ENCODE measurements at places on chromosomes 1 and 21. TPM values are rescaled to one million over a fixed set of nuclear protein-coding genes. Genes with fewer than 3 reads are reported as not detected.

DNA sequence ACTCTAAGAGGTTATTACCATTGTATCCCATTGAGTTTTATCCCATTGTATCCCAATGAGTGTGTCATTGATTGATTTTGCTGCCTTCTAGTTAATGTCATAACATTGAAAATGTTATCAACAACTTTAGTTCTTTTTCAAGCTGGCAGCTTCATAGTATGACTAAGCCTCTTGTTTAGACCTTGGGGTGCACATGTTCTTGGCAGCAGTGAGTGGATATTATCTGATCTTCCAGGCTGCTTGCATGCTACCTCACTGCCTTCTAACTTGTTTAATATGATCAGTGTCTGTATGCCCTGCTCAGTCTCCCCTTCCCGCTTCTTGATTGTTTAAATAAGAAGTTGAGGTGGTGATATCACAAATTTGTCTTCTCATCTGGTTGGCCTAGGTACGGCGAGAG lies 24.6 kb downstream of the NTPCR start:
- no peak for DNase-seq

DNA sequence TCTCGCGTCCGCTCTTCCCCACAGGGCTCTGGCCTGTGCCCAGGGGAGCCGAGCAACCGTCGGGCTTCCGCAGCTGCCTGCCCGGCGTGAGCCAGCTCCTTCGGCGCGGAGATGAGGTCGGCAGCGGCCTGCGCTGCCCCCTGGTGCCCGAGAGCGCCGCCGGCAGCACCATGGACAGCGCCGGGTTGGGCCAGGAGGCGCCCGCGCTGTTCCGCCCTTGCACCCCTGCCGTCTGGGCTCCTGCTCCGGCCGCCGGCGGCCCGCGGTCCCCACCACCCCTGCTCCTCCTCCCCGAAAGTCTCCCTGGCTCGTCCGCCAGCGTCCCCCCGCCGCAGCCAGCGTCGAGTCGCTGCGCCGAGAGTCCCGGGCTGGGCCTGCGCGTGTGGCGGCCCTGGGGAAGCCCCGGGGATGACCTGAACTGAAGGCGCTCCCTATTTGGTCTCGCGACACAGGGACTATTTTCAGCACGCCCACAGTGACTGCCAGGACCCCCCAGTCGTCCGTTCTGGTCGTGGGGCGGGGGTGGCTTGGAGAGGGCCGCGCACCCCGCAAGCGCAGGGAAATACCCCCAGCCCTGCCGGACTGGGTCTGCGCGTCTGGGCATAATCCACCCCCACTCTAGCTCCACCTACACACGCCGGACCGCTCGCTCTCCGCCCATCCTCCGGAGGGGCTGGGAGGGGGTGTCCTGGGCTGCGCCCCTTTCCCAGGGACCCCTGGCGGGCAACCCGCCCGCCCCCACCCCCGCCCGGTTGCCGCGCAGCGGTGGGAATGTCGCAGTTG lies 1.3 kb downstream of the HES3 start:
- DNase-seq = no peak

- DNase-seq = no peak
Measured at GRCh38 chr1:200535605-200536004, 84.9 kb downstream of the KIF14 start.

DNA sequence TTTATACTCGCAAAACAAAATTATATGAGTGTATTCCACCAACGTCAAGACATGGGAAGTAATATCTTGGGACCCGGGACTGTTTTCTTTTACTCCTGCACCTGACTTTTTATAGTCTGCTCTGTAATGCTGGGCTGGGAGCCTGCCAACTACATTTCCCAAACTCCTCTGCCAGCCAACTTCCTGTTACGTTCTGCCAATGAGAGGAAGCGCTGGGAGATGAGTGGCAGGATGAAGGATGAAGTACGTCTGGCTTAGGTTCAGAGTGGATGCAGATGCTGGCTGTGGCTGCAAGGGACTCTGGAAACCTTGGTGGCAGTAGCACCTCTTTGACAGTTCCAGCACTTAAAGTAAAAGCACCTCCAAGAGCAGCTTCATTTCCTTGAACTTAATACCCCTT lies 59.6 kb downstream of the USP24 start:
- DNase-seq = peak; percentile 82

DNA sequence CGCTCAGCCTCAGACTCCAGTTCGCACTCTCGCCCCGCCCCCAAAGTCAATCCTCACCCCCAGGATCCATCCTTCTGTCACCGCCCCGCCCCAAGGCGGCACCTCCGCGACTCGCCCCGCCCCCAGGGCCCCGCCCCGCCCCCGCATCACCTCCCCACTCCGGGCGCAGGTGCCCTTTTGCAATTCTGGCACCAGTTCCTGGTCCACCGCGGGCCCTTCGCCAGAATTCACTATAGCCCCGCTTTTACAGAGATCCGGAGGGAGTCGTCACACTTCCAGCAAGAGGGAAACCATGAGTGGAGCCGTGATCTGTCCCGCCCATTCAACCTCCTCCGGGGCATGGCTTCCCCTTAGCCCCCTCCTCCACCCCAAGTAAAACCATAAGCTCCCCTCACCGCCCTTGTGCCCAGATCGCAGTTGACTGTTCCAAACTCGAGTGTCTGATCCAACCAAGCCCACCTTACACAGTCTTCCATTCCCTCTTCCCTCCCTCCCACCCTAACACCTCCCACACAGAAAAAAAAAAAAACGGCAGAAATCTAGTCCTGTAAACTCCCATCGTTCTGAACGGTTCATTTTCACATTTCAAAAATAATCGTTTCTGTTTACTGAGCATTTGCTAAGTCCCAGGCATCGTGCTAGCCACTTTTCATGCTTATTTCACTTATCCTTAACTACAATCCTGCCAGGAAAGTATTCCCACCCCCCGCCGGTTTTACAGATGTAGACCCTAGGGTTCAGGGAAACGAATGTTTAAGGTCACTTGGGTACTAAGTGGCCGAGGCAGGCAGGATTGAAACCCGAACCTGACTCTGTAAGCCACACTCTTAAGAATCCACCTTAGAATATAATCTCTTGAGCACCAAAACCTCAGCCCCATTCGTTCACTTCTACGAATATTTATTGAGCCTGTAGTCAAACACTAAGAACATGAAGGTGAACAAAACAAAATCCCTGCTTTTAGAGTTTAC lies 1.3 kb upstream of the DNAJC16 start:
- peak; percentile 100 for DNase-seq

DNA sequence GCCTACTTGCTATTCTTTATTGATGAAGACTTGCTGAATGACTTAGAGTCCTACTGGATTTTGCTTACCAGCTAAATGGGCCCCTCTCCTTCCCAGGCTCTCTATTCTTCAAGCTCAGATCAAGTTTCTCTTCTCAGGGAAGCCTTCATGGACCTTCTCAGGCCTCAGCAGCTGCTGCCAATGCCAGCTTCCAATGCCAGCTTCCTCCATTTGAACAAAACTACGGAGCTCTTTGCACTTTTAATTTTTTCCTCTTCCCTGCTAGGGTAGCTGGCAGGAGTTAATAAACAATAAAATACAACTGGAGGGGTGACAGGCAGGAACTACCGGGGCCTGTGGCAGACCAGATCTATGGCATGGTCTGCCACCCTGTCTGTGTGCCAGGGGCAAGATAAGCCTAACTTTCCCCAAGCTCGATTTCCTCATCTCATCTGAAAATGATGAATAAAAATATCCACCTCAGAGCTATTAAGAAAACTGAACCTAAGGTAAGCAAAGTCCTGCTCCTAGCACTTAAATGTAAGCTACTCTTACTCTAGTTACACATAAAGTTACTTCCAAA lies 995 bp upstream of the IPO13 start:
- DNase-seq = no peak

IFI44 gene
- total RNA-seq = 4.9 TPM

LCE3D gene
- 93.6 TPM for total RNA-seq

GRCh38 chr21:42653231-42654061 lies at the start of gene PDE9A:
Gene PDE9A, plus strand, starts transcription at chr21:42653621. Its CDS starts 194 bp downstream, at chr21:42653815.
- no peak for DNase-seq

- DNase-seq = no peak
Measured at GRCh38 chr1:10633416-10633815, 158.7 kb downstream of the PEX14 start.

VHLL gene
- total RNA-seq = not detected

DNA sequence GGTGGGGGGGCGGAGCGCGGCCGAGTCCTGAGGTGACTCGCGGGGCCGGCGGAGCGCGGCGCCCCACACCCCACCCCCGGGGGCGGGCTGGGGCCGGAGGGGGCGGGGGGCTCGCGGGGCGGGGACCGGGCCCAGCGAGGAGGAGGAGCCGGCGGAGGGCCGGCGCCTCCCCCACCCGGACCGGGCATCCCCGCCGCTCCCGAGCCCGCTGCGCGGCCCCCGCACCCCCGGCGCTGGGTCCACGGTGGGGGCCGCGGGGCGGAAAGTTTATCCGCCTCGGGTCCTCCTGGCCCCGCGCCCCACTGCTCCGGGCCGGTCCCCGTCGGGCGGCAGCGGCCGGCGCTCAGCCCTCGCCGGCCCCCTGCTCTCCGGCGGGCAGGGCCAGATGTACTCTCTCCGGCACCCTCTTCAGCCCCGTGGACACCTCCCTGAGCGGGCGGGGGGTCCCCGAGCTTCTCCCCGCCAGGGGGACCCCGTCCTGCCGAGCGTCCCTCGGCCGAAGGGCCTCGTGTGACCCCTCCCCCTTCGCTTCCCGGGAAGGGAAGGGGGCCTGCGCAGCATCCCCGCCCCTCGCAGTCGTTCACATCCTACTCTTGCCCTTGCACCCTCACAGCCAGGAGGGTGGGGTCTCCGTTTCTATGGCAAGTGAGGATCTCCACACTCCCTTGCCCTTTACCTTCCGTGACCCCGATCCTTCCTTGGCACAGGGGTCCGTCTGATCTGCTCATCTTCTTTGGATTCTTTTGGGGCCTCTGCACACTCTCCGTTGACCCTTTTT lies 663 bp downstream of the CAMTA1 start:
- no peak for DNase-seq

DNA sequence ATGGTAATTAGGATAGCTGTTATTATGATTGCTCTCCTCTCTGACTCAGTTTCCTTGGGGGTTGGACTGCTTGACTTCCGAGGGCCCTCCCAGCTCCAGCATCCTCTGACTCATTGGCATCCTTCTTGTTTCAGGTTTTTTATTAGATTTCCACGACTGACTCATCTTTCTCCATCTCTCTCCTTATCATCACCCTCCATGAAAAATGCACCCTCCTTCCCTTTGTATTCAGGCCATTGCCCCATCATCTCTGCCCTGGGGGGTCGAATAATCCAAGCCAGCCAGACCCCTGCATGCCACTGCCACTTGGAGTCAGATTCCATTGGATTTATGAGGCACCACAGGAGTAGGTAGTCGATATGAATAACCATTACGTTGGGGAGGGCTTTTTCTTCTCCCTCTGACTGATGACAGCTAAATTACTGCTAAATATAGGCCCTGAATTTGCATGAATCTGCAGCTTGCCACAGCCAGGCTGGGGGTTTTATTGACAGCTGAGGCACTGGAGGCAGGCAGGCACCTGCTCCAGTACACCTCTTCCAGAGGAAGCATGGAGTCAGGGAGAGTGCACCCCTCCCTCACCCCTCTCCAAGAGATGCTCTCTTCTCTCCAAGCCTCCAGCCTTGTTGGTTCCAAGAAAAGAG lies 91.7 kb downstream of the C1orf94 start:
- DNase-seq = no peak

C1orf226 gene
- total RNA-seq = 14.4 TPM

DNA sequence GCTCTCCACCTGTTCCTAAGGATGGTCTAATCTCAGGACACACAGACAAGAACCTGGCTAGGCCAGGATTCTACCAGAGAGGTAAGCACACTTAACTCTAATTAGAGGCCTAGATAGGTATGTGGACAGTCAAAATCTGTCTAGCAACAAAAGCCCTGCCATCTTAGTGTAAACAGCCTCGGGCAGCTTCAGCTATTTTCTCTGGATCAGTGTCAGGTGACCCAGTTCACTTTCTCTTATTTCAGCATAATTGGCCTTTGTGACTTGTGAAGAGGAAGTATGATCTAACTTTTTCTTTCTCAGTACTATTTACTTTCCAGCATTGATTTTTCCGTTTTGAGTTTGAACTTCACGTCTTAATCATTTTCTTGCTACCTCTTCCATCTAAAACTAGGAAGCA lies 217.7 kb downstream of the CRB1 start:
- DNase-seq = no peak

- DNase-seq = no peak
Measured at GRCh38 chr1:220770245-220770913, 16.3 kb upstream of the MTARC1 start.

DNA sequence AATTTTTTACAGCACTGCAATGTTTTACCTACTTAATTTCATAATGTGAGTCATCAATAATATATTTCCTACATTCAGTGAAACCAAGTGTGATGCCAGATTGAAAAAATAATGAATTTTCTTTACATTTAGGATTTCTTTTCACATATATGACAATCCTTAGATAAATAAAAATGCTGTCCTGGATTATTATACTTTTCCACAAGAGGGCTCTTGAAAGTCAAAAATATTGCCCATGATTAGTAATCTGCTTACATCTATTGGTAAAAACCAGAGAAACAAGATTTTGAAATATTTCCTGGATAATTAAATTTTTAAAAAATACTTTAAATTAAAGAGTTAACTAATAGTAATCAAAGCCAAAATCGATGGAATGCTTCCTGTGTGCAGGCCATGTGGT lies 86.8 kb upstream of the PLPPR4 start:
- no peak for DNase-seq

- DNase-seq = peak; percentile 33
Measured at GRCh38 chr1:33152685-33153432, 29.0 kb downstream of the TRIM62 start.

TNNT2 gene
- total RNA-seq = 6.6 TPM

- no peak for DNase-seq
Measured at GRCh38 chr1:168843401-168843800, 114.4 kb upstream of the DPT start.

GRCh38 chr1:62688687-62689085 lies 500 bp upstream of the DOCK7 start:
- DNase-seq = no peak

DNA sequence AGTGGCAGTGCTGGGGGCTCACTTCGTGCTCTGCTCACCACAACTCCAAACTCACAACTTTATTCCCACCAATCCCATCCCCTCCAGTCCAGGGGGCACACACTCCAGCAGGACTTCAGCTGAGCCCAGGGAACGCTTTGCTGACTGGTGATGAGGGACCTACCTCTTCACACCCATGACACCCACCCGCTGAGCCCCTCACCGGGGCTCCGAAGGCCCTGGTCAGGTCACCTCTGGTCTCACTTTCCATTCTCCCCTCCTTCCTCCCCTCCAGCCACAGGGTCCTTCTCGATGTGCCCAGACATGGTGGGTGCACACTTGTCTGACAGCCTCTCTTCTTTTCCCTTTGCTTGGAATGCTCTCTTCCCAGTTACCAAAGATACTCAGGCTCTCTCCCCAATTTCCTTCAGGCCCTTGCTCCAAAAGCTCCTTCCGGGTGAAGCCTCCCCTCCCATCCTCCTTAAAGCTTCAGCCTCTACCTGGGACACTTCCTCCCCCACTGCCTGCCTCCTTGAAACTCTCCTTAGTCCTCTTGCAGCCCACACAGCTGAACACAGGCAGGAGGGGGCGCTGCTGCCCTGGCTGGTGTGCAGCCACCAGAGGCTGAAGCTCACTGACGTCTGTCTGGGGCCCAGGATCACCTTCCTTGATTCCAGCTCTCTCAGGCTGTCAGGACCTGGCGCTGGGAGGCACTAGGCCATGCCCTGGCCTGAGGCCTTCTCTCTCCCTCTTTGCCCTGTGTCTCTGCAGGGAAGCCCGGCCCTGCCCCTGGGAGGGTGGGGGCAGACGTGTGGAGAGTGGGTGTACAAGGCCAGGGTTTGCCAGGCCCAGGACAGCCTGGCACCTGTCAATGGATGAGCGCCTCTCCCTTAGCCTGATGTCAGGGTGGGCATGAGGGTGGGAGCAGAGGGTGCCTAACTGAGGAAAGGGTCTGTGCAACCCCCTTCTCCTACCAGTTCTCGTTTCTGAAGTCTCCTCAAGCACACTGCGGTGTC lies 1.6 kb downstream of the KCNE1 start:
- peak; percentile 91 for DNase-seq

ELOA gene
- 39.4 TPM for total RNA-seq

GRCh38 chr1:161792740-161793139 lies 26.6 kb downstream of the ATF6 start:
- no peak for DNase-seq

Measured in lower leg skin (tissue), 4 donors.